ENCODE measurements at places on chromosomes 4 and X.

GRCh38 chr4:53307210-53307609 lies 58.7 kb downstream of the SCFD2 start:
- no peak for DNase-seq

DNA sequence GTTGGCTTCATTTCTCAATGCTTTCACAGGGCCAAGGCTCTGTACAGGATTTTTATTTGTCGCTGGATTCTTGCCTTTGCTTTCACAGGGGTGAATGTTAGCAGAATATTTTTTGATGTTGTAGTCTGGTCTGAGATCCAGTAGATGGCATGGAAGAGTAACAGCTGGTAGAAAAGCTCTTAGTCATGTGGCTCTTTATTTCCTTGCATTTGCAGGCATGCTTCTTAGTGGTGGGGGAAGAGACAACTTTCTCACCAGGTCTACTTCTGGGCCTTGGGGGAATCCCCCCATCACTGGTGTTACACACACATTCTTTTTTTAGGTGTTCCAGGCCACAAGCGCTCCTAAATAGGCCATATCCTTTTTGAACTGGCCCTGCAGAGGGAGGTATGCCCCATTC lies 58.2 kb upstream of the DKK2 start:
- no peak for DNase-seq

DNA sequence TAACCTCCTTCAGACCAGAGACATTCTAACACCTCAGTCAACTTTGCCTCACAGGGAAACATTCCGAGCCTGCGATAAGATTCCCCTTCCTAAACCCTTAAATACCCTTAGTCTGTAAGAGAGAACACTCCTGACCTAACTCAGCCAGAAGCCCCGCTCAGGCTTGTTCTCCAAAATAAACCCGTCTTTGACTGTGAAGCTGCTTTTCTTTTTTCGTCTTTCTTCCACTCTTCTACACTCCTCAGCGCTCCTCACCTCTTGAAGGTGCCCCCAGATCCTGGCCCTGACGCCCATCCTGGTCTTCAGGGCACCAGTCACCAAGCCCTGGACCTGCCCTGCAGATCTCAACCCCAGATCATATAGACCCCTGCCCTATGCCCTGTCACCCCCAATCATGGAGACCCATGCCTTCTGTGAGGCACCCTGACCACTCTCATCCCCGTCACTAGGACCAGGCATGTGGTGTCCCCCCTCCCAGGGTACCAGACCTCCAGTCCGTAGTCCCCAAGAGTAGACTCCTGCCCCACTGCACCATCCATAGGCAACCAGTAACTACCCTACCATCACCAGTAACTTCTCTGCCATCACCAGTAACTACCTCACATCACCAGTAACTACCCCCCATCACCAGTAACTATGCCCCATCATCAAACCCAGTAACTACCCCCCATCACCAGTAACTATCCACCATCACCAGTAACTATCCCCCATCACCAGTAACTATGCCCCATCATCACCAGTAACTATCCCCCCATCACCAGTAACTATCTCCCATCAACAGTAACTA lies 3.5 kb downstream of the ASMTL start:
- no peak for DNase-seq

GRCh38 chrX:19852014-19853005 lies 35.1 kb downstream of the SH3KBP1 start:
- no peak for DNase-seq

- DNase-seq = no peak
Observed at GRCh38 chr4:168928346-168928745, 81.7 kb downstream of the CBR4 start.

GRCh38 chr4:99806545-99806944 lies 10.1 kb upstream of the DAPP1 start:
- DNase-seq = no peak

DNA sequence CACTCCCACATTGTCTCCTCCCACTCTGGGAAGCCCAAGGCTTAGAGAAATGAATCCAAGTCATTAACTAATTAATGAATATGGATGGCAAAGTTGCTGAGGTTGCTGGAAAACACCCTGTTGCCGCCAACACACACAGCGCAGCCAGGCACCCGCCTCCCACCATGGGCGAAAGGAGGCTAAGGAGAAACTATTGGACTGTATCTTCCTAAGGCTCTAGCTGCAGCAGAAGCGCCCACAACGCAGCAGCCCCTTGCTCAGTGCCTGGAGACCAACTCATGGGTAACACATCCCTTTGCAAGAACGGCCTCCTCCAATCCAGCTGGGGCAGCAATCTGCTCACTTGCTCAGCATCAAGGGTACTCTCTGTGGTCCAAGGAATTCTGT lies 34.2 kb downstream of the TSC22D3 start:
- DNase-seq = no peak

DNA sequence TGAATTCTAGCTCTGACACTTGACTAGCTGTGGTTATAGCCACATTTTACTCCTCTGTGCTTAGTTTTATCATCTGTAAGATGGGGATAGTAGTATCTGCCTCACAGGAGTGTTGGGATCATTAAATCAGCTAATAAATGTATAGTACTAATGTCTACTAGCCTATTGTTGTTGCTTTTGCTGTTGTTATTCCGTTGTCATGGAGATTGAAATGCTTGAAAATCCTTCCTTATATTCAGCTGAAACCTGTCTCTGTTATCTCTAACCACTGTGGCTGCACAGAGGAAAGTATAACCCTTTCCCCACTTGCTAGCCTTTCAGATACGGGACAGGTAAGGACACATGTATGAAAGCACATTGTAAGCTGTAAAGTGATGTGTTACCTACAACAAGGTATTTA lies 33.9 kb downstream of the CLCN5 start:
- DNase-seq = no peak

GRCh38 chrX:135477576-135477975 lies 42.9 kb upstream of the INTS6L start:
- DNase-seq = no peak

GRCh38 chr4:3317011-3317655 lies 24.3 kb downstream of the RGS12 start:
- DNase-seq = no peak

- DNase-seq = no peak
Observed at GRCh38 chr4:8107146-8107657, 51.4 kb downstream of the ABLIM2 start.

DNA sequence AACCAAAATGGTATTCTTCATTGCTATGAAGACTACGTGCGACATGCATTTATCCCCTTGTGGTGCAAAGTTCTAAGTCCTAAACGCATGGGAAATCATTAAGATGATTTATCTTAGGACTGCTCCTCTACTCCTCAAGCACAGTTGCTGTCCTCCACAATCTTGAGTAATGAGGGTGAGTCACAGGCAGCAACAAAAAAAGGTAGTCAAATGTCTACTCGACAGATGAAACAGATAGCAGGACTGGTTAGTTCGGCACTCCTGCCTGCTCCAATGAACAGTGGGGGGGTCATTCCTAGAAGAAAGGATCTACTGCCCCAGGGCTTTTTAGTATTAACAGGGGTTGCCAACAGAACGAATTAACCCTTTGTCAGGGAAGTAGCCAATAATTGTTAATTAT lies 233.7 kb upstream of the FGF13 start:
- no peak for DNase-seq

- no peak for DNase-seq
Observed at GRCh38 chrX:82756272-82756671, 751.8 kb upstream of the POU3F4 start.

GRCh38 chr4:52028970-52029369 lies 8.8 kb upstream of the LRRC66 start:
- no peak for DNase-seq

GRCh38 chr4:71396382-71396781 lies 57.6 kb downstream of the SLC4A4 start:
- no peak for DNase-seq

DNA sequence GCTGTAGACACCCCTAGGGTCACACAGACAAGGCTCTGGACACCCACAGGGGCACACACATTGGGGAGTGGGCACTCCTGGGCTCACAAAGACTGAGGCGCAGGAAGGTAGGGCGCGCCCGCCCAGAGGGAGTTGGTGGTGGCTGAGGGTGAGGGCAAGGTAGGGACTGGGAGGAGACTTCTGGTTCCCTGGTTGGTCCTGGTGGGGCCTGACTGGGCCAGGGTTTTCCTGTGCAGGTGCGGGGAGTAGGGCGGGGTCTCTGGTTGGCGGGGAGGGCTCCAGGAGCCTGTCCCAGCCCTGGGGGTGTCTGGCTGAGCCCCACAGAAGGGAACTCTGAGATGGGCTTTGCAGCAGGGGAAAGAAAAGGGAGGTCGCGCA lies 6.7 kb upstream of the WAS start:
- DNase-seq = no peak

DNA sequence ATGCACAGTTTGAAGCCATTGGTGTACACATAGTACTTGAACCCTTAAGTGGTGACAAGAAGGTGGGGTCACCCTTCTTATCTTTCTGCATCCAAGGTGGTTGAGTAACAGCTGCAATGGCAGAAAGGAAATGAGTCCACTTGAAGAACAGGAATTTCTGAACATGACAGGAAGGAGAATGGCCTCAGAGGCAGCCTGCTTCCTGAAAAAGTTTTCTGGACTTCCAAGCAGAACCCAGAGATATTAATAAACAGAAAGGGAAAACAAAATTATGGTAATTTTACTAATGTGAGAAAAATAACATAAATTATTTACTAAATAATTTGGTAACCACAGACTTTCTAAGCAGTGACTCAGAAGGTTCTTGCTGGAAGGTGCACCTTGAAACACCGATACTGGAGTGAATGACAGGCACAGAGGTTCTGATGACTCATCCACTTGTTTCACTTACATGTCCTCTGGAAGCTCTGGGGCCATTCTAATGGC lies 119.9 kb upstream of the HS3ST1 start:
- DNase-seq = no peak

DNA sequence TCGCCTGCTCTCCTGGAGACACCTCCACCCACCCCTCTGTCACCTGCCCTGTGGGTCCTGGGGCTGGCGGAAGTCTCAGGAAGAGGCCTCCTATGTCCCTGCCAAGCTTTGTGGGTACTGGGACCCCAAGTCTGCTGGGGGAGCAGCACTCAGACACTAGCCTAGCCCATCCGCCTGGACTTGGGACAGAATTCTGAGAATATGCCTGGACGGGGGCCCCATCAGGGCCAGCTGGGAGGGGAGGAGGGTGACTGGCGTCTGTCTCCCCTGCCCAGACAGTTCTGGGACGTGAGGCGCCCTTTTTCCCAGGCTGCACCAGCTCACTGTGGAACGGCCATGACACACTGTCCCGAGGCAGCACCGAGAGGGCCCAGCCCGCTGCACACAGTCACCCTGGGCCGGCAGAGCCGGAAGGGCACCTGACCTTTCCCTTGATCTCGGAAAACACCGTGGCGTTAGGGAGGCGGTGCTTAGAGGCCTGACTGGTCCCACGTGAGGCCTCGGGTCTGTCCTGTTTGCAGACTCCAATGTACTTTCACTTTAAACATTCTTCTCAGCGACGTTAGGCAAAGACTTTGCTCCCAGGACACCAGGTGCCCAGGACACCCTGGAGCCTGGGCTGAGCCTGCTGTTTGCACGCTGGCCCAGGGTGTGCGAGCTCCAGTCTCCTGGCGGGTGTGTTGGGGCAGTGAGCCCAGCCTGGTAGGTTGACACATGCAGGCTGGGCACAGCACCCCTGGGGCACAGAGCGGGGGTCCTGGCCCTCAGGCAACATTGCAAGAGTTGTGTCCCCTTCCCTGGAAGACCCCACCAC lies 700 bp downstream of the SLC26A1 start:
- DNase-seq = no peak

DNA sequence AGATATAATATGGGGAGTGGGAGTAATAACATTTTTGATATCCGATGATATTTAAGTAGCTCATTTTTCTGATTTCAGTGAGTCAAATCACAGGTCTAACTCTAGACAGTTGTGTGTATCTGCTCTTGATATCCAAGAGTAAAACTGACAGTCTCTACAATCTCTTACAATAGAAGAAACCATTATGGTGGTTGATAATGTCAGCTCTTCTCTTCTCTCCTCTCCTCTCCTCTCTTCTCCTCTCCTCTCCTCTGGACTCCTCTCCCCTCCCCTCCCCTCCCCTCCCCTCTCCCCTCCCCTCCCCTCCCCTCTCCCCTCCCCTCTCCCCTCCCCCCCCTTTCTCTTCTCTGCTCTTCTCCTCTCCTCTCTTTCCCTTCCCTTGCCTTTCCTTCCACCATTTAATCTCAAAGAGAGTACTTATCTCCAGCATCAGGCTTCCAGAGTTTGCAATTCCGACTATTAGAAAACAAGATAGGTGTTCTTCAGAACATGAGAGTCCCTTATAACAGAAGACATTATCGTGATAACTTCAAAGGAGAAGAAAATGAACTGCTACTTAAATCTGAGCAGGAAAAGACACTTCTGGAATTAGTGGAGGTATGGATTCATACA lies 6.2 kb downstream of the TDO2 start:
- no peak for DNase-seq

DNA sequence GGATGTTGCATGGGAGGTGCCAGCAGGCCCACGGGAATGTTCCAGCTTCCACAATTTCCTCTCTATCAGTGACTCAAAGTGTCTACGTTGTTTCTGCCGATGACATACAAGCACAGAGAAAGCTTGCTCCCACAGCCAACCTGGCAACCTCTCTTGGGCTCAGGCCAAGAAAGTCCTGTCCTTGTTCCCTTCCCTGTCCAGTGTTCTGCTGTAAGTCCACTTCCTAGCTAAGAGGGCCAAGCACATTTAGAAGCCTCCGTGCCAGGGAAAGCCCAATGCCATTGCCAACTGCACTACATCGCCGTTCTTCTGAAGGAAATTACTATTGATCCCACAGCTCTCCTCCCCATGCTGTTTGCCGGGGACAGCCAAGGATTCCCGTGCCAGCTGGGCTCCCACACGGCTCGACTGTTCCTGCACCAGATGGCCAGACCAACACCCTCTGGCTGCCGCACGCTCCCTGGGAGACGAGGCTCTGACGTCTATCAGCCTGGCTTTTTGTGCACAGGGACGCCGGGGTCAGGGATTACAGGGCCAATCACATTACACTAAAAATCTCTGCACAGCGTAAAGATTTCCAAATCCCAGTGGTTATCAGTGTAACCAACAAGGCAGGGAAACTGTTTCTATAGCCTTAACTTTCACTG lies 284.0 kb downstream of the BCOR start:
- DNase-seq = no peak

- no peak for DNase-seq
Observed at GRCh38 chr4:79049840-79050540, 110.8 kb upstream of the PAQR3 start.

- DNase-seq = no peak
Observed at GRCh38 chrX:136572030-136572429, 40.0 kb downstream of the VGLL1 start.

- DNase-seq = no peak
Observed at GRCh38 chr4:13990596-13991589, 363.4 kb upstream of the BOD1L1 start.

GRCh38 chr4:169295822-169296221 lies 25.1 kb upstream of the SH3RF1 start:
- DNase-seq = no peak

- no peak for DNase-seq
Observed at GRCh38 chrX:52425775-52426174, 57.0 kb downstream of the XAGE2 start.

DNA sequence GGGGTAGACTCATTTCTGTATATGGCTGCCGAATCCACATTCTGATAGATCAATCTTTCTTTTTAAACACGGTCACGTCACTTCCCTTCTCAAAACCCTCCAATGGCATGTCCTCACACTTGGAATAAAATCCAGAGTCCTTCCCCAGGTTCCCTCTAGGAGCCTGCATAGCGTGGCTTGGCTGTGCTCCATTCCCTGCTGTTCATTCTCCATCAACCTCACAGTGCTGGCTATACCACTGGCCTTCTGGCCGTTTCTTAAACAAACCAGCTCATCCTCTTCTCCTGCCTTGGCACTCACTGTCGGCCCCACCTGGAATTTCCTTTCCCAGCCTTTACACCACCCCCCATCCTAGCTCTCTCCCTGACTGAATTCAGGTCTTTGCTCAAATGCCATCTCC lies 77.1 kb downstream of the RBM47 start:
- no peak for DNase-seq

Measured in stimulated activated CD8-positive, alpha-beta memory T cell treated with anti-CD3 and anti-CD28 coated beads, Interleukin-7, amount 100 ng/mL, for 1 hour (primary cell).